T-helper 9 cell (primary cell): ENCODE measurements at places on chromosomes 16 and 17.

GRCh38 chr17:418421-418751, 65.8 kb upstream of the RPH3AL start:
- DNase-seq: no peak

DNA sequence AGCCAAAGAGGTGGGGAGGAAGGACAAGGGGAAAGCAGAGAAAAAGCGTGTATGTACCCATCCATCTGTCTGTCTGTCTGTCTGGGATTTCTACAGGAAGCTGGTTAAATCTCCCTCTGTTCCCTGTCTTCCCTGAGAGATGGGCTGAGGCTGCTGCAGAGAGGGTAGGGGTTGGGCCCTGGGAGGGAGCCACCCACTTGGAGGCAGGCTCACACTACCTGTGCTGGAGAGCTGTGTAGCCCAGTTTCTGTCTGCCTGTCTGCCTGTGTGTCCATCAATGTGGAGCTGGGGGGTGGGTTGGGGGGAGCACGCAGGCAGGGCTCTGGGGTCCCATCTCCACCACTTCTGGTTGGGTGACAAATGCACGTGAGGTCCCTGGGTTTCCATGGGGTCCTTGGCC, 18.6 kb upstream of the C17orf113 start:
- DNase-seq: no peak

GRCh38 chr16:48128769-48129168, 27.0 kb downstream of the ABCC12 start:
- no peak for DNase-seq

DNA sequence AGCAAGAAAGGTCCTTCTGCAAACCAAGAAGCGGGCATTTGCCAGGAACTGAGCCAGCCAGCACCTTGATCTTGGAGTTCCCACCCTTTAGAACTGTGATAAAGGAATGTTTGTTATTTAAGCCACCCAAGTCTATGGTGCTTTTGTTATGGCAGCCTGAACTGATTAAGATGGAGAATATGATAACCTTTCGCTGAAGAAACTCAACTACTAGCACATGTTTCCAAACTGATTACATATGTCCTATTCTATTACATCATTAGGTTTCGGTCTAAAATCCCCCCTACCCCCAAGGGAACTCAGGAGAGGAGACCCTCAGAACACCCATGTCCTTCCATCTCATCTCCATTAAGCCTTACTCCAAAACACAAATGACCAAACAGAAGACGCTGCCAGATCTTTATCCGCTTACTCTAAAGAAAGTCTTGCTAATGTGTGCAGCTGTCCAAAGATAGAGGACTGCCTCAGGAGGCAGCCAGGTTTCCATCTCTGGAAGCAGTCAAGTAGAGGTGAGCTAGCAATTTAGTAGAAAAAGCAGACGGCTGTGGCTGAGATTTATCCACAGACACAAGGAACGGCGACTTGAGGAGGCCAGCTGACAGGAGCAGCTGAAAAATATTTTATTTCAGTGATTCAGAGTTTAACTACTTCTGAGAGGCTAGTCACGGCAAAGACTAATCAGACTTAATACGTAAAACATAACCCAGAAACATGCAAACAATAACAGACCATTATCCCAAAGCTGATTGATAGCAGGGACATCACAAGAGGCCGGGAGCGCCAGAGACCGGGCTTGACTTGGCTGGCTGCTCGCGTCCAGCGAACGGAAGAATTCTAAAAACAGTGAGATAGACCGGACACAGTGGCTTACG, 611.4 kb upstream of the CDH5 start:
- DNase-seq: no peak

- no peak for DNase-seq
Measured at GRCh38 chr16:75045424-75045823, 46.6 kb downstream of the ZNRF1 start.

- DNase-seq: no peak
Measured at GRCh38 chr17:56449176-56449575, 144.3 kb upstream of the NOG start.

DNA sequence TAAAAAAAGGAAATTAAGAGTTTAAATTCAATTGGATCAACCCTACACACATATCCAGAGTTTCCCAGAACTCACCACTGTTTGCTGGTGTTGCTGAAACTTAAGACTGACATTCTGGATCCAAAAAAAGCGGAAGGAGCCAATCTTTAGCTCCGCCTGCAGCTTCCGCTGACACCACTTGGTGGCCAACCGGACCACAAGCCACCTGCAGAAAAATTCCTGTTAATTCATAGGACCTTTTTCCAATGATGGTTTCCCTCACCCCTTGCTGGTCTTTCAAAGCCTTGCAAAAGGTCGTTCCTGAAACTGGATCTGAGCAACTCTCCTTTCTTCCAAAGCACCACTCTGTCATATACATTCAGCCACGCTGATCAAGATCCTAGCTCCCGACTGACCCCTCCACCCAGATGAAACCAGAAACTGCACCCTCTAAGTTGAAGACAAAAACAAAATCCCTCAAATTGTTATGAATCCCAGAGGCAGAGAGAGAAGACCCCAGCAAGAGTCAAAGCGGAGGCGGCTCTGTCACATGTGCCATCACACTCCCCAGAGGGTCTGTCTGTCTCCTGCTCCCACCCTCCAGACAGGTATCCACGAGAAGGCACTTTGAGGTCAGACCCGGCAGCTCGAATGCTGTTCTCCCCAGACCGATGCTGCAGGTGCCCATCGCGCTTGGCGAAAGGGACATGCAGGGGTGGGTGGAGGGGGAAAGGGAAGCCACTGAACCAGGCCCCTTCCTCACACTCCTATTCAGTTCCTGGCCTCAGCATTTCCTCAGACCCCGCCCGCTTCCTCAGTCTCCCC, 773 bp downstream of the BLTP2 start:
- DNase-seq: no peak

GRCh38 chr16:7423434-7424044, 90.9 kb downstream of the RBFOX1 start:
- no peak for DNase-seq

DNA sequence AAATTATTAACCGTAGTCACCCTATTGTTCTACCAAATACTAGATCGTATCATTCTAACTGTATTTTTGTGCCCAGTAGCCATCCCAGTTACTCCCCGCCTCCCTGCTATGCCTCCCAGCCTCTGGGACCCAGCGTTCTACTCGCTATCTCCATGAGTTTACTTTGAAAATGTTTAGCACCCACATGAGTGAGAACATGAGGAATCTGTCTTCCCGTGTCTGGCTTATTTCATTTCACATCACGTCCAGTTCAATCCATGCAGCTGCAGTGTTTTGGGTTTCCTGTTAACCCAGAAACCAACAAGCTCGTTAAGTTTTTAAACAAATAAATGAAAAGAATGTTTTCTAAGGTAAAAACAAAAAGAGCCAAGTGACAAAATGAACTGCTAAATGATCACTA, 82.1 kb downstream of the VPS53 start:
- no peak for DNase-seq

DNA sequence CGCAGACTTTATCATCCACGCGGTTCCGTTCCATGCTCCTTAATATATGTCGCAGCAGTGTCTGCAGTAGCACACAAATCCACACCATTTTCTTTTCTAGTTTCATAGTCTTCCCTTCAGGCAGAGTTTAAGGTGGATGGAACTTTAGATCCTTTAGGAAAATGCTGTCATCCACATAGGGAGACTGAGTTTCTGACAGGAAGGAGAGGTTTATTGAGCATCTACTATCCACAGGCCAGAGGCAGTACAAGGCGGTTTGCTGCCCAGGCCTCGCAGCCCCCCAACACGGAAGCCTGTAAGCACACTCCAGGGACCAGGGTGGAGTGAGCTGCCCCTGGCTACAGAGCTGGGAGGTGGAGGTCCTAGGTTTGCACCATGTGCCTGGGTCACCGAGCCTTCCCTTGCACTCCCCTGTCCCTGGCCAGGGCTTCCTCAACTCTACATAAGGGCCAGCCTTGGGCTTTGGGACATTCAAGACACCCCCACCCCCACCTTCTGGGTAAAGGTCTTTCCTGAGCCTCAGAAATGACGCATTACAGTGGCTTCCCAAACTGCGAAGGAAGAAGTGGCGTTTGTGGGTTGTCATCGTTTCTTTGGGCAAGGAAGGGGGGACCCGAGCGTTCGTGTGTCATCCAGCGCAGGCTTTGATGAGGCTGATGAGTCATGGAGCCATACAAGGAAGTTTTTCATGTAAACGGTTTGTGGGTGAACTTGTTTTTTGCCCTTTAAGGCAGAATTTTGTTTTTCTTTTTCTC, 146.5 kb upstream of the PLCG2 start:
- peak; percentile 71 for DNase-seq

DNA sequence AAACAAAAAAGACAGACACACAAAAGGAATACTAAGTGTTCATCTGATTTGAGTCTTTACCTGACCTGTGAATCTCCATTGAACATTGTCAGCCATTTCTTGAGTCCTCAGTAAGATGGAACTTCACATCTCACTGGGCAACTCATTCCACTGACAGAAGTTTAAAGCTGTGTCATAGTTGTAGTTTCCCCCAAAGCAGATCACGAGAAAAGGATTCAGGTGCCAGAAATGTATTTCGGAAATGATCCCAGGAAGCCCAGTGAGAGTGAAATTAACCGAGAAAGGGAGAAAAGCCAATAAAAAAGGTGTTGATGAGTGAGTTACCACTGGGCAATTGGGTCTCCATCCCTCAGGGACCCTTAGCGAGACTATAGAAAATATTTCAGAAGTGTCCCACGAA, 6.5 kb downstream of the CHD9 start:
- DNase-seq: no peak

DNA sequence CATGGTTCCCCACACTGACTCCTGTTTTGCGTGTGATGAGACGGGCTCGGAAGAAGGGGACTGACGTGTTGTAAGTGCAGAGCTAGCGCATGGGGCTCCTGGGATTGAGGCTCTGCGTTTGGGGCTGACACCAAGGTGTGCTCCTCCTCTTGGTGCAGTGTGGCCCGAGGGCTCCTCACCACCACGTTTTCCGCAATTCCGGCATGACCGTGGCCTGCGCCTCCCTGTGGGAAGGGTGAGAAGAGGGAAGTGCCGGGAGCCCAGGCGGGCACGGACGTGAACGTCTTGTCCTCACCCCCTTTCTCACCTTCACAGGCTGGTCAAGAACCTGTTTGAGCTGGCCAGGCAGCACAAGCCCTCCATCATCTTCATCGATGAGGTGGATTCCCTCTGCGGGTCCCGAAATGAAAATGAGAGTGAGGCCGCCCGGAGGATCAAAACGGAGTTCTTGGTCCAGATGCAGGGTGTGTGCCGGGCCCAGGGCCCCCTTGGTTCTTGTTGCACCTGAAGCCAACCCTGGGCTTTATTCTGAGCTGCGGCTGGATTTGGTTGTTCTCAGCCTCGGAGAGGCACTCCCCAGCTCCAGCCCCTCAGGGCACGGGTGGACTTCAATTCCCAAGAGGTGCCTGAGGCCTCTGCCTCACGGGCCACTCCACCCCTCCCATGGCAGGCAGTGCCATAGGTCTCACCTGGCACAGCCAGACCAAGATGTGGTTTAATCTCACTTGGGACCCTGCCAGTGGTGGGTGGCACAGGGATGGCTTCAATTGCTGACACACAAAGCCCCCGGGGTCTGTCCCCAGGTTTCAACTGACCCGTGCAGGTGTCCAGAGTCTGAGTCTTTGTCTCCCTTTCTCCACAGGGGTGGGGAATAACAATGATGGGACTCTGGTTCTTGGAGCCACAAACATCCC, 8.9 kb downstream of the VPS4A start:
- no peak for DNase-seq

DNA sequence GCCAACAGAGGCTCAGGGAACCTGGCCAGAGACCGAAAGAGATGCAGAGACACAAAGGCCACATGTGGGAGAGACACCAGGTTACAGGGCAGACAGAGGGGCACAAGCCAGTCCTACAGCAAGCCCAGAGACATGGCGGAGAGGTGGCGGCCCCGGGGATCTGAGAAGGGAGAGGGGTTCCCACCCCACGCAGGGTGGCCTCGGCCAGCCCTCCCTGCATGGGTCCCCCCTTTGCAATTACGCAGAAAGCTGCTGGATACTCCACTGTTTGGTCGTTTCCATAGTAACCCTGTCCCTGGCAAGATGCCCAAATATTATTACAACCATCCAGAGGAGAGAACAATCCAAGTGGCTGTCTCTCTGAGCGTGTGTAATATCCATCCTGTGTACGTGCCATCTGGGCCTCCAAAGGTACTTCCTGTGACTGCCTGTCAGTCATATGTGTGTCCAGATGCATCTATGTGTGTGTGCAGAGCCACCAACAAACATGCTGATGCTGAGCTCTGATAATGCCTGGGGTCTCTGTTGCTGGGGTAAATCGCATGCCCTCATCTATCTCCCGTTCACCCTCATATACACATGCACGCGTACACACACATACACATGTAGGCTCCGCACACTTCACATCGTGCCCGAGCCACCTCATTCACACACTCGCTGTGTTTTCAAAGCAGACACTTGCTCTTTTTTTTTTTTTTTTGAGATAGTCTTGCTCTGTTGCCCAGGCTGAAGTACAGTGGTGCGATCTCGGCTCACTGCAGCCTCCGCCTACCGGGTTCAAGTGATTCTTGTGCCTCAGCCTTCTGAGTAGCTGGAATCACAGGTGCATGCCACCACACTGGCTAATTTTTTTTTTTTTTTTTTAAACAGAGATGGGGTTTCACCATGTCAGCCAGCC, 5.5 kb downstream of the PCGF2 start:
- DNase-seq: no peak

- no peak for DNase-seq
Measured at GRCh38 chr17:6938637-6939036, 57.2 kb upstream of the ALOX12 start.

GRCh38 chr16:877242-878071, 76.9 kb upstream of the GNG13 start:
- DNase-seq: no peak

- no peak for DNase-seq
Measured at GRCh38 chr16:25219070-25219737, 2.5 kb downstream of the AQP8 start.

- DNase-seq: peak; percentile 67
Measured at GRCh38 chr17:81553018-81553615, 964 bp upstream of the FAAP100 start.

DNA sequence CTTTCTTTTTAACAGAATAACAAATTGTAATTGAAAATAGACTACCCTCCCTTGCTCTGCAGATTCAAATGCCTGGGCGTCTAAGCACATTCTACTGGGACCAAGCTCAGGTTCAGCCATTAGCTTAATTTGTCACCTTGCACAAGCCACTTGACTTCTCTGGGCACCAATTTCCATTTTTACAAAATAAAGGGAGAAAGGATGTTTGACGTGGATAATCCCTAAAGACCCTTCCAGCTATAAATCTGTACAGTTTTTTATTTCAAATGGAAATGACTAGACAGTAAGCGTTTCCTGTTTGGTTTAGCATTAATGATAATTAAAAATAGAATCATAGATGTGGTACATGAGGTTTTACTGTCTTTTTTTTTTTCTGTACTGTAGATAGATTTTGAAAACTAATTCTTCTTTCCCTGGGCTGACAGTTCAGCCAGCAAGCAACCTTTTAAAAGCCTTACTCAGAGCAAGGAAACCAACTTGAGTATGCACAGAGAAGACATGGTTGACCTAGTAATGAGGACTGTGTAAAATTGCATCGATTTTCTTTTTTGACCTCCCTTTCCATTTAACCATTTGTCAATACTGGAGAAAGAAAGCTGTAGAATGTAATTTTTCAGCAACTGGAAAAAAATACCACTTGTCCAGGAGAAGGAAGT, 1329.5 kb upstream of the CDH8 start:
- DNase-seq: no peak

- DNase-seq: no peak
Measured at GRCh38 chr17:32523017-32523680, 36.4 kb downstream of the CDK5R1 start.

GRCh38 chr17:37187262-37187661, 188.5 kb upstream of the C17orf78 start:
- DNase-seq: no peak

- DNase-seq: no peak
Measured at GRCh38 chr17:28216052-28216451, 102.9 kb upstream of the TMEM97 start.

- peak; percentile 75 for DNase-seq
Measured at GRCh38 chr16:87850009-87851006, 19.0 kb downstream of the SLC7A5 start.
